ENCODE measurements at places on chromosomes 7 and 10.

DNA sequence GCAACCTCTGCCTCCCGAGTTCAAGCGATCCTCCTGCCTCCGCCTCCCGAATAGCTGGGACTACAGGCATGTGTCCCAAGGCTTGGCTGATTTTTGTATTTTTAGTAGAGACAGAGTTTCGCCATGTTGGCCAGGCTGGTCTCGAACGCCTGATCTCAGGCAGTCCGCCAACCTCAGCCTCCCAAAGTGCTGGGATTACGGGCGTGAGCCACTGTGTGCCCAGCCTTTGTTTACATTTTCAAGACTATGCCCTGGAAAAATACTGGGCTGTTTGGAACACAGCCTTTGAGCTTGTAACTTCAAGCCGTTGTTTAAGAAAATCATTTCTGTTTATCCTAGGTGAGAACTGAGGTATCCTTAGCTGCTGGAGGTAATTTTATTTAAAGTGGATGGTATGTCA is 1.9 kb downstream of the ZKSCAN1 start:
- DNase-seq, result no peak

- DNase-seq, result no peak
These were observed 537.4 kb upstream of the PFKP start for GRCh38 chr10:2529945-2530344.

- no peak for DNase-seq
These were observed 200.6 kb downstream of the GLRX3 start for GRCh38 chr10:130336617-130337304.

DNA sequence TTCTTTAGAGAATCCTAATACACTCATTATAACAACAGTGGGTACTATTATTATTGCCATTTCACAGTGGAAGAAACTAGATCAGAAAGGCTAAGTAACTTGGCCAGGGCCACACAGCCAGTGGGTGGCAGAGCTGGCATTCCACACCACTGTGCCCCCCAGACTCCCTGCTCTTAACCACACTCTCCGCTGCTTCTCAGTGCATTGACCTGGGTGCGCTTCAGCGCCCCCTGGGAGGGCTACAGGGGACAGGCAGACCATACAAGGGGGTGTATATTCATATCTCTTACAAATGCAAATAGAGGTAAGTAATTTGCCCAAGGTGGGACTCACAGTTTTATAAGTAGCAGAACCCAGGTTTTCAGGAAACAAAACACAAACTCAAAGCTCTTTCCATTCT is 77.0 kb upstream of the NMT2 start:
- DNase-seq, result peak; percentile 51

- DNase-seq, result no peak
These were observed 8.2 kb upstream of the RBP3 start for GRCh38 chr10:47339759-47340607.

- no peak for DNase-seq
These were observed 572.6 kb downstream of the IPMK start for GRCh38 chr10:57694956-57695608.

DNA sequence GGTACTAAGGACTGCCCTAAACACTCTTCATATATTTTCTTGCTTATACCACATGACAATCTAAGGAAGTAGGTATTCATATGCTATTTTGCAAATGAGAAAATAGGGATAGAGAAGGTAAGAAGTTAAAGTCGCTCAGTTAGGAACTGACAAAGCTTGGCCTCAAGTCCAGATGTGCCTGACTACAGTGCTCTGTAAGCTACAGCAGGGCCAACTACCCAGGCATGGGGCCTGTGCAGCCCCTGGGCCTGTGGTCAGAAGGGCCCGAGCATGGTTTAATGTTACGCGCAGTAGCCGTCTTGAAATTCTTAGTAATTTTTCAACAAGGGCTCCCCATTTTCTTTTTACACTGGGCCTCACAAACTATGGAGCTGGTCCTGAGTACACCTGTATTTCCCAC is 146.2 kb downstream of the GLI3 start:
- no peak for DNase-seq

DNA sequence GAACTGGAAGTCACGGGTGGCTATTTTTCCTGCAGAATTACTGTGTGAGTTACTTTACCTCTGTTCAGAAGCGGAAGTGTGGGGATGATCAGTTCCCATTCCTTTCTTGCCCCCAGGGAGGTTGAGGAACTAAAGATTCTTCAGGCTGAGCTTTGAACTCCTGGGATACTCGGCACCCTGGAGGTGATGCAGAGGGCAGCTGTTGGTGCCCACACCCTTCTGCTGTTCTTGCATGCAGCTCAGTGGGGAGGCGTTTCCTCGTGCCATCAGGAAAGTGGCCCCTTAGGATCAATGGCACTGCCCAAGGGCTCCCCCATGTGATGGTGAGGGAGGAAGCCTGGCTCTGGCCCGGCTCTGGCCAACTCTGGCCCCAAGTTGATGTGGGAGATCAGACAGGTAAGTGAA is 44.7 kb upstream of the MXI1 start:
- no peak for DNase-seq

GRCh38 chr7:72025381-72025960 is 386.7 kb downstream of the CALN1 start:
- no peak for DNase-seq

GRCh38 chr10:86668297-86669165 is at the start of gene LDB3:
LDB3 (plus strand) TSS chr10:86668511; CDS start chr10:86668692, 181 bp downstream.
- no peak for DNase-seq

DNA sequence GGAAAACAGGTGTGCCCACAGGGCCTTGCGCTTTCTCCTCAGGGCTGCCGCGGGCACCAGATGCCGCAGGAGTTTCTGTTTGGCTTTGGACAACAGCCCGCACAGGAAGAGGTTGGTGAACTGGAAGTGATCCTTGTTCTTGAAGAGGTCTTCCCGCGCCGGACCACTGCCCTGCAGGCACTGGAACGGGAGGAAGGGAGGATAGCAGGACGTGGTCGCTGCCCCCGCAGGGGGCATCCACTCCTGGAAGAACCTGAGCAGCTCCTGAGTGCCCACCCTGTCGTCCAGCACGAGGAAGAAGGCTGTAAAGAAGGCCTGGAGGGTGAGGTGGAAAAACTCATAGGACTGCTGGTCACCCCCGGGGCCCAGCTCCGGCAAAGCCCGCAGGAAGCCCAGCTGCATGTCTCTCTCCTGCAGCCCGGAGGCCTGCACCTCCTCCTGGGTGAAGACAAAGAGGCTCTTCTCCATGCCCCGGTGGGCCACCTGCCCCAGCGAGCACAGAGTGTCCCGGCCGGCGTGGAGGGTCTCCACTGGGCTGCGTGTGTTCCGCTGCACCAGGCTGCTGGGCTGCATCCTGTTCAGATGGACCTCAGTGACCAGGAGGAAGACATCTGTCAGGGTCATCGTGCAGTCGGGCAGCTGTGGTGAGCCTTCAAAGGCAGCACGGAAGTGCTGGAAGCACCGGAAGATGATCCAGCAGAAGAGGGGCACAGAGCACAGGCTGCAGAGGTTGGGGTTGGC is 26.9 kb downstream of the NOD1 start:
- DNase-seq, result no peak

DNA sequence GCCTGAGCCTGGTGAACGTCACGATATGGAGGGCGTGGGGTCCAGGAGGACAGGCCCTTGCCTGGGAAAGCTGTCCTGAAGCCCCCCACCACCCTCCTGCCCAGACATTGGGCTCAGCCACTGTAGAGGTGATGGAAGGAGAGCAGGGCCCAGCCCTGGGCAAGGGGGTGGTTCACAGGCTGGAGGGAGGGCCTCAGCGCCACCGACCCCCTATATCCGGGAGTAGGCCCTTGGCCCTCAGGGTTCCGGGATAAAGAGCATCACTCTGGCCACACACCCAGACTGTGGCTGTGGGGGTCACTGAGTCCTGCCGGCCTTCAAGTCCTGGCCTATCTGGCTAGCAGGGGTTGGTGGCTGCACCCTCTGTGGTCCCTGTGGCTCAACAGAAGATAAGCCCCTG is 55.3 kb upstream of the GTF2IRD1 start:
- no peak for DNase-seq

- no peak for DNase-seq
These were observed 8.7 kb downstream of the PDSS1 start for GRCh38 chr10:26706206-26706605.

DNA sequence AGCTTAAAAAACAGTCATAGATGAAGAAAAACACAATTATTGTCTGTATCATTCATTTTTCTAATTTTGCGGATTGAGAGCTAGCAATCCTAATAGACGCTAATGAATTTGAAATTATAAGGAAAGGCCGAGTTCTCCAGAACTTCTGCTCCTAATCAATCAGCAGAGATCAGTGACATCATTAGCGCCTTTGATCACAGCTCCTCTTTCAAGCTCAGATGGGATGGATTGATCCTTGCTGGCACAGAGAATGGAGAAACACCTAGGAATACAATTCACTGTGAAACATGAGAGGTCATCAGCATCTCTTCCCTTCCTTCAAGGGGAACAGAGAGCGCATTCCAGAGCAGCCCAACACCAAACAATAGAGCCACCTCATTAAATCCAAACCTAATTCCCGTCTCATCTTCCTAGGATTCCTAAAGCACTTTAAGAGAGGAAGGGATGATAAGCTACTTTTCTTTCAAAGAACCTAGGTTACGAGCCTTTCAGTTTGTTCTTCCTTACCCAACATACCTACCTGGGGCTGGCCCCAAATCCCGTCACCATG is 24.4 kb downstream of the GLI3 start:
- DNase-seq, result no peak

DNA sequence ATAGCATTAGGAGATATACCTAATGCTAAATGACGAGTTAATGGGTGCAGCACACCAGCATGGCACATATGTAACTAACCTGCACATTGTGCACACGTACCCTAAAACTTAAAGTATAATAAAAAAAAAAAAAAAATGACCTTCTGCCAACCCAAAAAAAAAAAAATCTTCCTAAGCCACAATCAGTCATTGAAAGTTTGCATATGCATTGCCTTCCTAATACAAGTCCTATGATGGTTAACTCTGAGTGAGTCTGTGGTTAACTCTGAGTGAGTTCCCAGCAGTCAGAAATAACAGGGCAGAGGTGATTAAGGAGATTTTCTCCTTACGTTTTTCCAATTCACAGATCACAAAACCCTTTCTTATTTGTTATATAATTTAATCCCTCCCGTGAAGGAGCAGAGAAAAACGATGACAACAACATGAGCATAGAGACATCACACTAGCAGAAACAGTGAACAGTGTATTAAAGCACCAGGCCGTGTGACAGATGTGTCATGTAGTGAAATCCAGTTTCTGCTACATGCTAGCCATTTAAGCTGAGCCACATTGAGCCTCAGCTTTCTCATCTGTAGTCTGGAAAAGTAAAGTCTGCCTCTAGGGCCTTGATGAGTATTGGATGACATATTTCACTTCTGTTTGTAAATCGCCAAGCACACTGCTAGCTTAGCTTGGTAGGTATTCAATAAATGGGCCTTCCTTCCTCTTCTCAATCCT is 7.4 kb upstream of the RNF148 start:
- no peak for DNase-seq

DNA sequence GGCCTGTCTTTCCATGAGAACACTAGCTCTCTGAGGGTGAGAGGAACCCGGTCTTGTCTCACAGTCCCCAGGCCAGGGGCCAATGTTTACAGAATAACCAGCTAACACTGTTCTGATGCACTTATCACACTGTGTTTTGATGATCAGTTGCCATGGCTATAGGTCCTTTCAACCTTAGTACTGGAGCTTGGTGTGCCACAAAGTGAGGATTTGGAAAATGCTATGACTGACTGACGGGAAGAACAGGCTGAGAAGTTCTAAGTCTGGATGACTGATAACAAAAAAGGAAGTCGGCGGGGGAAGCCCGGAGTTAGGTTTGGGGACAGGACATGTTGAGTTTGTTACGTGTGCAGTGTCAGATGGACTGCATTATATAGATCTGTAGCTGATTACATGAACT is 141.8 kb downstream of the CTTNBP2 start:
- peak; percentile 6 for DNase-seq

DNA sequence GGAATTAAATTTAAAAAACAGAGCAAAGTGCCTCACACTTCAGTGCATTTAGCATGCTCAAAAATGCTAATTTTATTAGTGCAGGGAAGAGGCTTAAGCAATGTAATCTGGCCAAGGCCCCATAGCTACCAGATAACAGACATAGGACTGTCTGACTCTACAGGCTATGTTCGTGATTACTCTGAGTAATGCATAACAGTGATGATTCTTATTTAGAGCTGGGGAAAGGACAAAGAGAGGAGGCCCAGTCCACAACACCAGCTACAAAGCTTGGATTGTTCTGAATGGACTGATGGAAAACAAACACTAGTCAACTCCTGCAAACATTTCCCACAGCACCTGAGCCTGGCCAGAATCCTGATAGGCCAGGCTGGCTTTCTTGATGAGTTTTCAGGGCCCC is 8.4 kb upstream of the CH25H start:
- no peak for DNase-seq

- no peak for DNase-seq
These were observed 15.6 kb downstream of the DPYSL4 start for GRCh38 chr10:132202070-132202970.

DNA sequence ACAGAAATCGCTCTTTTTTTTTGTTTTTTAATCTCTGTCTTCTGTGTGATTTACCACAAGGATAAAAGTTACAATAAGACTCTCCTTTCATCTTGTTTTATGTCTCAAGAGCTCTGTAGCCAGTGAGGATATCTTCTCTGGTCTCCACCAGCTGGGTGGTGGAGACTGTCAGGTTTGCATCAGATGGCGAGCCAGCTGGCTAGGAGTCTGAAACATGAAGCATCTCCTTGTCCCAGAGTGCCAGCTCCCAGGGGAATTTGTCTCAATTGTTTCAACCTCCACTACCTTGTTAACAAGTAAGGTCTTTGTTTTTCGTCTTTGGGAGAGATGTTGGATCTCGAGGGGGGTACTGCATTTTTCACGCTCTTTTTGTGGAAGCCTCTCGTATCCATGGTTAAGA is 47.3 kb downstream of the FRMPD2 start:
- DNase-seq, result no peak

DNA sequence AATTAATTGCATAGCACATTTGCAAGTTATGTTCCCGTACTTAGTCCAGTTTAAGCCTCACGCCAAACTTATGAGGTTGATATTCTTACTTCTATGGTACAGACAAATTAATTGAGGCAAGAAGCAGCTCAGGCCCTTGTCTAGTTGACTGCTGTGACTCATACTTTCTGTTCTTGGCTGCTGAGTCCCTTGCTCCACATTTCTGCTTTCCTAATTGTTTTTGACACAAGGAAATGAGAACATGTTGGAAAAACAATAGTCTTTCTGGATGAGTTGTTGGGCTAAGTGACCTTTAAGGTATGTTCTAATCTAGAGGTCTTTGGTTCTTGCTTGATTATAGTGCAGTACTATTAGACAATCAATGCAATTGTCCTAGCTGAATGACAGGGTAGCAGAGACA is 331.8 kb downstream of the NRG3 start:
- DNase-seq, result no peak

GRCh38 chr10:22986771-22987542 is 59.1 kb downstream of the ARMC3 start:
- DNase-seq, result no peak

GRCh38 chr7:14293434-14293833 is 304.0 kb upstream of the ETV1 start:
- no peak for DNase-seq

GRCh38 chr10:5243521-5243987 is 46.9 kb downstream of the AKR1C4 start:
- DNase-seq, result no peak

- no peak for DNase-seq
These were observed 65.6 kb upstream of the DUSP5 start for GRCh38 chr10:110432084-110432483.
